Sigmoid colon (tissue), 7 donors: ENCODE measurements at places on chromosomes 5 and 9.

DNA sequence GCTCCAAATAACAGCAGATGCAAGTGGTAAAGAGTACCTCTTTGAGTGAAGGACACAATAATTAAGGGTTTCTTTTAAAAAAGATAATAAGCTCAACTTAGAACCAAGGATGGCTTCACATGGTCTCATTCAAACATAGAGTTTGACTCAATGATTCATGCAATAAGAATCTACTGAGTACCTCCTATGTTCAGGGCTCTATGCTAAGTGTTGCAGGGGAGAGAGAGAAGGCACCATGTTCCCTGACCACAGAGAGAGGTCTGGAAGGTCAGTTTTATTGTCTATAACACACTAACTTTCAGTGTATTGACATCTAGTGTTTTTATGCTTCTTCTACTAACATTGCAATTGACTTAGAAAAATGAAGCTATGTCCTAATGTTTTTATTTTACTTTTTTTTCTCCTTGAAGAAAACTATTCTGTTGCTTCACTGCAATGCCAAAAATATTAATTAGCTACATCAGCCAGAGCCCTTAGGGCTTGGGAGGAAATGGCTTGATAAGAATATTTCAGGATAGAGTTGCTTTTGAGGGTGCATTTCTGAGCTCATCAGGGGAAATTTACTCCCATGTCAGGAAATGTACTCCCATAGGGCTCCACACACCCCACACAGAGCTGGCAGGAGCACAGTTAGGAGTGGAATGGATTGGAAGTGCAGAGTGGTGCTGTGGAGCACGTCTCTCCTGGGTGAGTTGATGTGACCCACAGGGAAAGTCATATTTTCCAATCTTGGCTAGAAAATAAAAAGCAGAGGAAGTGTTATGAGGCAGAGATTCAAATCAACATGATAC is 106.6 kb downstream of the PDE8B start:
- DNase-seq, result no peak

- DNase-seq, result no peak
Measured at GRCh38 chr5:11878814-11879213, 25.4 kb downstream of the CTNND2 start.

DNA sequence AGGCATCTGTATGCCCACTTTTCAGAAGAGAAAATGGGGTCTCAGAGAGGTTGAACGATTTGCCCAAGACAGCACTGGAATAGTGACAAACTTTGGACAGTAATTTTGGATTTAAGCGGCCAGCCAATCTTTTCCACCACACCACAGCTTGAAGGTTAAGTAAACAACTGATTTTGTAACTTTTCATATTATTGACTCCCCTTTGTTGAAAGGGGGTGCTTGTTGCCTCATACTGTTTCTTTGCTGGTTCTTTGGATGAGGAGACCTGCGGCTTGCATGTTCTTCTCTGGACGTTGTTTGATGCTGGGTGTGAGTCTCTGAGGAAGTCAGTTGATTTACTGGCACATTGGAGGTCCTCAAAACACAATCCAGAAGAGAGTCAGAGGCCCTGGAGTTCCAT is 11.7 kb upstream of the GABBR2 start:
- no peak for DNase-seq

- DNase-seq, result no peak
Measured at GRCh38 chr5:14413331-14413750, 168.3 kb upstream of the OTULINL start.

DNA sequence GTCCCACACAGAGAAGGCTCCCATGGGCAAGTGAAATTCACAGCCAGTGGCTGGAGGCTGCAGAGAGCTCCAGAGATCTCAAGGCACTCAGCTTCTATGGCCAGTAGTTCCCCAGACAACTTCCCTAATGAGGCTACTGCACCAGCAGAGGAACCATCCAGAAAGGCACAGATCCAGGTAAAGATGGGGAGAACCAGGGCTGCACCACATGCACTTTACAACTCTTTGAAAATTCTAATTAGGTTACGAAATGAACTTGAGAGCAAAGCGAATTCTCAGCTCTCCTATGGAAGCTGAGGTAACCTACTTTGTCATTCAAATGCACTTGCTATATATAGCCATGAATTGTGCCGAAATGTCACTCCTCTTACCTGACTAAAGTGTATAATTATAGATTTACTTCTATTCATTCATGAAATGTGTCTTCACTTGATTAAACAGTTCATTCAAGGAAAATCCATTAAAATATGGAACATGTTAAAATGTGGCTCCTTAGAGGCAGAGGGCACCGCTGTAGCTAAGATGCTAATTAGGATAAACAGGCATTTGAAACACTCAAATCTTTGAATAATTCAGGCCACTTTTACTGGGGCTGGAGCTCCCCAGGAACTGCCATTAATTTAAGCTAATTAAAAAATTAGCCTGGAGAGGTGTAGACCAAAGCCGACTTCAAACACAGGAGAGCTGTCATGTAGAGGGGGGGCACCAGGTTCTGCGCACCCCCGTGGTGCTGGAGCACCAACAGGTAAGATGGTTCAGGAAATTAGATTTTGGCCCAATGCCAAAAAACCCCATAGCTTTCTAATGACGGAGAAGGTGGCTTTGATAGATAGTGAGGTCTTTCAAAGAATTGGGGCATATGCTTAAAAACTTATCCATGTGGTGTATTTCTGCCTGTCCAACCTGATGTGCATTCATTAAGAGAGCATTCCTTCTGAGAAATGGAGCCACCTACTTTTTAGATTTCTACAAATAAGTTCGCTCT is 204.1 kb downstream of the GABBR2 start:
- no peak for DNase-seq

DNA sequence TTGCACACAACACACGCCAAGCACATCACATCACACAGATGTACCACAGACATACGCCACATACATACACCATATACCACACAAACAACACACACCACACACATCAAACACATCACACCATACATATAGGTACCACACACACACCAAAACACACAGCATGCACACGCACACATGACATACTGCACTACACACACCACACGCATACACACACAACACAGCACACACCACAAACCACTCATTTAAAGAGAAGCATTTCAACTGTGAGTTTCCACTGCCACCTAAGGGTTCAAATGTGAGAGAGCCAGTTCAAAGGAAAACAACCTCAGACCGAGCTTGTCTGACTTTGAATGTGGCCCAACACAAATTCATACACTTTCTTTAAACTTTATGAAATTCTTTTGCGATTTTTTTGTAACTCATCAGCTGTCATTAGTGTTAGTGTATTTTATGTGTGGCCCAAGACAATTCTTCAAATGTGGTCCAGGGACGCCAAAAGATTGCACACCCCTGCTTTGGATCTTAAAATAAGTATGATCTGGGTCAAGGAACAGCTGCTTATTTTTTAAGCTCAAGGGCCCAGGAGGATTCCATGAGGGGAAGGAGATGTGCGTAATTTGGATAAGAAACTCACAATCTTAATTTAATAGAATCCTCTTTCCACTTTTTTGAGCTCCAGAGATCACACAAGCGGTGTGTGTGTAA is 494.6 kb downstream of the GADD45G start:
- no peak for DNase-seq

GRCh38 chr5:141760753-141761152 is 78.7 kb upstream of the ARAP3 start:
- no peak for DNase-seq

- peak; percentile 70 for DNase-seq
Measured at GRCh38 chr9:121021301-121021700, 28.8 kb downstream of the C5 start.

GRCh38 chr5:22521521-22521920 is 331.6 kb downstream of the CDH12 start:
- DNase-seq, result no peak

DNA sequence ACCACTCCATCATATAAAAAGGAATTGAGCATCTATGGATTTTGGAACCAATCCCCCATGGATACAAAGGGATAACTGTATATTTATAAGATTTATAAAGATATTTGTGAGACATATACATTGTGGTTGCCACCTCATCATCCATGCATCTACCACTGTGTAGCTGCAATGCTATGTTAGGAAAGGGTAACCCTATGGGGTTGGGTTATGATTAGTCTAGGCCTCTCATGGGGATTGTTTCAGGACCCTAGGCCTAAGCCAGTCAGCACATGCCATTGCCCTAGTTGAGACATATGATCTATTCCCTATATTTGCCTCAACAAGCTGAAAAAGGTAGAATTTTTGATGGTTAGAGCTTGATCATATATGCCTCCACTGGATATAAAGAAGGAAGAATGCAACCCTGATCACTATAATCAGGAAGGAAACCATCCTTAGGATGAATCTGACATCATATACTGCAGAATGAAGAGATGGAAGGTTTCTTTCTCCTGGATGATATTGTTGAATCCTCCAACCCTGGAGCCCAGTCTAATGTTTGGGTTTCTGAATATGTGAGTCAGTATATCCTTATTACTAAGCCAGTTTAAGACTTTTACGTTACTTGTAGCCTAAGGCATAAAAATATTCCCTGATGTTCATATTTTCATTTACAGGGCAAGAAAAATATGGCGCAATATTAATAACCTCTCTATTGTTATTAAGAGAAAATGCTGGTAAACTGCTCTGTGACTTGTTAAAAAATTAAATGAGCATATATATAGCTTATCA is 94.2 kb downstream of the ADAMTS19 start:
- DNase-seq, result no peak

DNA sequence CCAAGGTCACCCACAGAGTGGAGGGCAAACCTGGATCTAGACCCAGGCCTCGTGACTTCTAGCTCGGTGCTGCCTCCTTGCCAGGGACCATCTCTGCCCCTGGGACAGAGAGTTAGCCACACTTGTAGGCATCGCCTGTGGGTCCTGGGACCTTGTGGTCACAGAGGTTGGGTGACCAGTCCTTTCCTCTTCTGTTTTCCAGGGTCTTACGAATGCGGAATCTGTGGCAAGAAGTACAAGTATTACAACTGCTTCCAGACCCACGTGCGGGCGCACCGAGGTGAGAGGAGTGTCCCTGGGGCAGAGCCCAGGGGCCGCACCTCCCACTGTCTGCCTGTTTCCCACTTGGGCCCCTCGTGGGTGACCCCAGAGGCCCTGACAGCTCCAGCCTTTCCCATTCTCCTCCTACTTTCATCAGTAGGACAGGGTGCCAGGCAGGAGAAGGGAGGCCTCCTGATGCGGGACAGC is 76.3 kb downstream of the AMBP start:
- no peak for DNase-seq

- DNase-seq, result no peak
Measured at GRCh38 chr9:106816524-106816923, 46.4 kb upstream of the ZNF462 start.

- DNase-seq, result no peak
Measured at GRCh38 chr9:5513966-5514616, 3.8 kb downstream of the PDCD1LG2 start.

DNA sequence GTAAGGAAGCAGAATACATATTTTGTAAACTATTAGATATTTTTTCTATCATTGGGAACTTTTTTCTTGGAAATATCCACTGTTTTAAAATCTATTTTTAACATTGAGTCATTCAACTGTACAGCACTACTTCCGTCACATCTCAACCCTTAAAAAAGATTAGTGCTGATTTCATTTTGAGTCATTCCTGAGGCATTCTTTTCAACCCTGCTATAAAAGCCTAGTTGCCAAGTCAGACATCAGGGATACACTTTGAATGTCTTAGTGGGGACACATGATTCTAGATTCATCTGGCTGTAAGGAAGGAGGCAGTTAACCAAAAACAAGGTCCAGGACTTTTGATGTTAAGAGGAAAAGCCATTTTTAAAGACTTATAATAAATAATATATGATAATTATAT is 160.9 kb downstream of the GIN1 start:
- DNase-seq, result no peak

DNA sequence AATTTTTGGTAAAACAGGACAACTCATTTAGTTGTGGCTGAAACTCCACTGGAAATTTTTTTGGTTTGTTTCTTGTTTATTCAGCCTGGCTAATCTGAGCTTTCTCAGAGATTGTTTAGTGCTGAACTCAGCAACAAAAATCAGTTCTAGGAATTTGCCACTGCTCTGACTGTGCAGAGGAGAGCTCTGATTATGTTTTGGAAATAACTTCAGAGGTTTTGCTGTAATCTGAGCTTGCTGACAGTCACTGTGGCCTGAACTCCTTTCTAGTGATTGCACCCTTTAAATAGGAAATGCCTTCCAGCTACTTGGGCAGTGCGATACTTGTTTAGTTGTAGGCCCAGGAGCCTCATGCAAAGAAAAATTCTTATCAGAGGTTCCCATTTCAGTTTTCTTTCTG is 60.2 kb downstream of the OSTF1 start:
- DNase-seq, result no peak

GRCh38 chr9:134969156-134970045 is 51.7 kb upstream of the FCN1 start:
- peak; percentile 50 for DNase-seq

- no peak for DNase-seq
Measured at GRCh38 chr5:10885026-10885425, 124.0 kb upstream of the DAP start.

GRCh38 chr5:35850967-35851680 is 5.6 kb upstream of the IL7R start:
- no peak for DNase-seq

DNA sequence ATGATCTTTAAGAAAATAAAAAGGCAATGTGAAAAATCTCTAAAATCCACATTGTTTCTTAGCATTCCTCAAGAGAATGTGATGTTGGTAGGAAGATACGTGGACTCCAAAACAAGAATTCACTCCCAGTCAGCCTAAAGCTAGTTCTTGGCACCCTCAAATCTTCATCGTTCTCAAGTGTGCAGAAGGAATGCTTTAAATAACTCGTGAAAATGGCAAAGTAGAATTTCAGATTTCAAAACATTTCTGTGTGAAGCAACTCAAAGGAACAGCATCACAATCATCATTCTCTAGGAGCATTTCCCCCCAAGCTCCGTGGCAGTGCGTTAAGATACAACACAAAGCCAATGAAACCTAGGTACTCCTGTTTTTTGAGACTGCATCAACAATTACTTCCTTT is 185.1 kb upstream of the DMAC1 start:
- no peak for DNase-seq

GRCh38 chr5:144086295-144086694 is 84.2 kb downstream of the YIPF5 start:
- no peak for DNase-seq

DNA sequence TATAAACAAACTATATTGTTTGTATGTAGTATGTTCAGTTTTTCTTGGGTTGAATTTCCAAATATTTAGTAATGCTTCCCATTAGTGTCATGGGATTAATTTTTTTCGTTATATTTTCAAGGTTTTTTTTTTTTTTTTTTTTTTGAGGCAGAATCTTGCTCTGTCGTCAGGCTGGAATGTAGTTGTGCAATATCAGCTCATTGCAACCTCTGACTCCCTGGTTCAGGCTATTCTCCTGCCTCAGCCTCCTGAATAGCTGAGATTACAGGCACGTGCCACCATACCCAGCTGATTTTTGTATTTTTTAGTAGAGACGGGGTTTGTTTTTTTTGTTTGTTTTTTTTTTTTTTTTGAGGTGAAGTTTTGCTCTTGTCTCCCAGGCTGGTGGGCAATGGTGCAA is 10.6 kb downstream of the DDX46 start:
- no peak for DNase-seq

GRCh38 chr9:69797675-69798074 is 22.9 kb upstream of the CFAP95 start:
- no peak for DNase-seq

GRCh38 chr5:135710045-135710675 is 124.3 kb upstream of the SLC25A48 start:
- no peak for DNase-seq
